ENCODE measurements at places on chromosomes 12 and 14.

GRCh38 chr12:96049101-96049500 is 13.7 kb upstream of the LTA4H start:
- DNase-seq, result no peak

DNA sequence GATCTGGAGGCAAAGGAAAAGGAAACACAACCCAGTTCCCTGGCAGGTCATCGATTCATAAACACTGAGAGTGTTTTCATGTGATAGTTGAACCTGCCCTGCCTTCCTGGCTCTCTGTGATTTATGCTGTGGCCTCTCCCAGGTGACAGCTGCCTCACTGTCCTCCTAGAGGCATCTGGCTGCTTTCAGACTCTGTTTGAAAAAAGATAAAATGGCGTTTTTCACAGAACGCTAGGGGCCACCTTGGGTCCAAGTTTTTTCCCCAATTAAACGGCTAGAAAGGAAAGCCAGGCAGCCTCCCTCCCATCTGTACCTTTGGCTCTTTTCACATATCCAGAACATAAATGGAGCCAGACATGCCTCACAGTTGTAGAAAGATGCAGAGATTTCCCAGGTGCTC is 252.6 kb upstream of the CCDC196 start:
- DNase-seq, result no peak

GRCh38 chr12:65889144-65889880 is 65.0 kb downstream of the HMGA2 start:
- no peak for DNase-seq

DNA sequence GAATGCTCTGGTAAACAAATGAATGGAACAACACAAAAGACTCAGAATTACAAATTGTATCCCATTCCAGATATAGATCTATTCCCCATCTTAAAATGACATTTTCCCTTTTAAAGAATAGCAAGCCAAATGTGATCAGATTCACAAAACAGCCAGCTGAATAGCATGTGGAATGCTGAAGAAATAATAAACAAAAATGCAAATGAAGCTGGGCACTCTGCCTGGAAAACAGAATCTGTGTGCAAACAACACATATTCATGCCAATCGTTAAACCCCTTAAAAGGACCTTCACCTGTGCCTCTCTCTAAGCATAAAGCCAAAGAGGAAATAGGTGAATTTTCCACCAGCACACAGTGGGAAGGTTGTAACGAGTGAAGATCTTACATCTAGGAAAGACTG is 67.9 kb upstream of the PDZRN4 start:
- no peak for DNase-seq

DNA sequence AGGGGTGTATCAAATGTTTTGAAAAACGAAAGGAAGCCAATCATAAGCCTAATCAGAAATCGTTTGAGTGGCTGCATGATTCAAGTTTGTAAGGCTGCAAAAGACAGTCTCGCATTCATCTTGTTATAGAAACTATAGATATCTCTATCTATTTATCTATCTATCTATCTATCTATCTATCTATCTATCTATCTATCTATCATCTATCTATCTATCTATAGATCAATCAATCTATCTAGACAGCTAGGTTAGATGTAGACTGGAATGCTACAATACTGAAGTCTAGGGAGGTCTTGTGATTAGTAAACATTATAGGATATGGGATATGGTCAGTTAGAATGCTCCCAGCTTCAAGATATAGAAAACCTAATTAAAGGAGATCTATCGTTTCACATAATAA is 52.2 kb upstream of the BTG1 start:
- no peak for DNase-seq

All from HEK293T (cell line).